ENCODE measurements at places on chromosomes 5 and 9.

GRCh38 chr5:163252950-163253349 lies 184.4 kb upstream of the CCNG1 start:
- no peak for DNase-seq

DNA sequence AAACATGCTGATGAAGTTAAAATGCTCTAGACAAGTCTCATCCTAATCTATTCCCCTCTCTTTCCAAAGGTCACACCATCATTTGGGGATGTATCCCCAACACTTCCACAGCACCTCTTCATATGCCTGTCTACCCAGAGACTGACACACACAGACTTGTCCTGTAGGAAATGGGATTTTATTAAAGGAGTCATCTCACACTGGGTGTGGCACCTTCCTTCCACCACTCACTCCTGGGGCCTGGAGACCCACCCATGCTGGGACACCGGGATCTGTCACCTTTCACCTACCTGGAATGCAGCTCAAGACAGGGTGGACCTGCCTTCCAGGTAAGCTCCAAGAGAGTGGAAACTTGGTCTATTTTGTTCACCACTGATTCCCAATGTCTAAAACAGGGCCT lies 99.4 kb upstream of the HAND1 start:
- no peak for DNase-seq

- DNase-seq = no peak
These were observed 157.1 kb downstream of the PARP8 start for GRCh38 chr5:50823568-50823967.

GRCh38 chr9:124216474-124217176 lies 41.1 kb upstream of the NEK6 start:
- no peak for DNase-seq

GRCh38 chr5:124050120-124050770 lies 538.3 kb downstream of the CSNK1G3 start:
- DNase-seq = no peak

- no peak for DNase-seq
These were observed 6.3 kb downstream of the PDCD1LG2 start for GRCh38 chr9:5516453-5517220.

- peak; percentile 9 for DNase-seq
These were observed 16.4 kb downstream of the TENT4A start for GRCh38 chr5:6729386-6730310.

- no peak for DNase-seq
These were observed 157.3 kb upstream of the DAPK1 start for GRCh38 chr9:87340391-87340790.

DNA sequence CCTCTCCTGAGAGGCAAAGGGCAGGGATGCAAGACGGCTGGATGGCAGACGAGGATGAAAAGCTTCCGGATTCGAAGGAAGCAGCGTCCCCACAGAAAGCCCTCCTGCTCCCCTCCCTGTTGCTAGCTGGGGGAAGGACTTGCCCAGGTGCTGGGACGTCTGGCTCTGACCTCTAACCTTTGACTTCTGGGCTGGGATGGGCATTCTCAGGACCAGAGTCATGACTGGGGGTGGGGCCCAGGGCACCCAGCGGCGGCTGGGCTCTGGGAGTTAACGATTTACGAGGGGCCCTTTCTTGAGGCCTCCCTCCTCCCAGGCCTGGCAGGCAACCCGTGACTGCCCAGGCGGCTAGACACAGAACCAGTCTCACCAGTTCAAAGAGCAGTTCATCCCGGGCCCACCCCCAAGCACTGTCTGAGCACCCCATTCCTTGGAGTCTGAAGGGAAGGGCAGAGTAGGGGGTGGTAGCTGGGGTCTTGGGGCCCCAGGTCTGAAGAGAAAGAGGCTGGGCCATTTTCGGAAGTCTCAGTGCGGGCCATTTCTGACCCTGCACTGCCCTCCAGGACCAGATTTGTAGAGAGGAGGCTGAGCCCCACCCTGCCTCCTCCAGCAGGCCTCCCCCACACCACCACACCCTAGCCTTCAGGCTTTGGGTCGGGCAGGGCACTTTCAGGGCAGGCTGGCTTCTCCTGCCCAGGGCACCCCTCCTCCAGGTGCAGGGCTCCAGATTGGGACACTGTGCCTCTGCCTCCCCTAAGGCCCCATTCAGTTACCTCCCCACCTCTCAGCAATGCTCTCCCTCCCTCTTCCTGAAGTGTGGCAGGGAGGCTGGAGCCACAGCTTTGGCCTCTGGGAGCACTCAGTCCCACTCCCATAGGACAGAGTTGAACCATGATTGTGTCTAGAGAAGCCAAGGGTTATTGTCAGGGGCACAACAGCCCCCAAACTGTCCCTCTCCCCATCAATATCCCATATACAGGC lies 5.0 kb upstream of the CXXC5 start:
- DNase-seq = no peak

DNA sequence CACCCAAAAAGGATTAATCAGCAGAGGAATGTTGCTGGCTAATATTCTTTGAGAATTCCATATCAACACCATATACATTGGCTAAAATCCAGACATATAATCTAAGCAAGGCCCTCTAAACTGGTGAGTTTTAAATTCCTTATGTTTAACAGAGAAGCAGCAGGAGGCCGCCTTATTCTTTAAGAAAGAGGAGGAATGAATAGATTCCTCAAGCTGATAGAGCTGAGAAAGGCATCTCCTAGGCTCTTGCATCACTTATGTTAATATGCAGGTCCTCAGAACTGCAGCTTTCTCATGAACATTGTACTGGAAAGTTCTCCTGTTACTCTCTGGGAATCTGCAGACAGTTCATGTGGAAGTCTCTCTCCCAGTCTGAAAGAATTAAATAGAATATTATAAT lies 20.1 kb upstream of the SMARCA2 start:
- DNase-seq = no peak

DNA sequence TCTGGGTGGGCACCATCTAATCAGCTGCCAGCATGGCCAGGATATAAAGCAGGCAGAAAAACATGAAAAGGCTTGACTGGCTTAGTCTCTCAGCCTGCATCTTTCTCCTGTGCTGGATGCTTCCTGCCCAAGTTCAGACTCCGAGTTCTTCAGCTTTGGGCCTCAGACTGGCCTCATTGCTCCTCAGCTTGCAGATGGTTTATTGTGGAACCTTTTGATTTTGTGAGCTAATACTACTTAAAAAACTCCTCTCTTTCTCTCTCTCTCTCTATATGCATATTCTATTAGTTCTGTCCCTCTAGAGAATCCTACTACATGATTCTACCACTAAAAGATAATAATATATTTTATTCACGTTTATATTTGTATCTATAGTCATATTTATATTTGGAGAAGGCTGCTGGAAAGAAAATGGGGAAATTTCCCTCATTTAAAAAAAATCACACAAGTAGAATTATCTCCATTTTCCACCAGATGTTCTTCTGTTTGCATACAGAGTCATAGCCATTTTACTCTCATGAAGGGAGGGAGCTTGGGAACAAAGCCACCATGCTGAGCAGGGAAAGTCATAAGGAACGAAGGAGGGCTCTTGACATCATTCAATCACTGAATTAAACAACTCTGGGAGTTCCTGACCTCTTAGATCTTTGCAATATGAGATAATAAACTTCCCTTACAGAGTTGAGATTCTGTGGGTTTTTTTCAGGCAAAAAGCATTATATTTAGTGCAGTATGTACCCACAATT lies 1137.4 kb upstream of the CDH18 start:
- no peak for DNase-seq

DNA sequence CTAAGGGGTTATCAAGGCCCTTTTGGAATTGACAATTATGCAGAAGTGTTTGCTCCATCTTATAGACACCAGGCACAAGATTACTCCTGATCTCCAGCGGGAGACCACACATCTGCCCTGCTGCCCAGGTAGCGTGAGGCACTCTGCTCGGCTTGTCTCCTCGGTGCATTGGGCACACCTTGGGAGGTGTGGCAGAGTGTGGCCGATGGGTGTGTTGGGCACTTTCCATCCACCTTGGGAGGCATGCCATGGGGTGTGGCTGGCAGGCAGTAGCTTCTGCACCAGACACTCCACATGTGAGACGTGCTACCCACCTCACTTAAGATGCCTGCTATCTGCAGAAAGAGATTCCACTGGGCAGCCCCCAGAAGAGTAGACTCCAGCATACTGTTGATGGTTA lies 54.1 kb downstream of the GADD45G start:
- DNase-seq = no peak

DNA sequence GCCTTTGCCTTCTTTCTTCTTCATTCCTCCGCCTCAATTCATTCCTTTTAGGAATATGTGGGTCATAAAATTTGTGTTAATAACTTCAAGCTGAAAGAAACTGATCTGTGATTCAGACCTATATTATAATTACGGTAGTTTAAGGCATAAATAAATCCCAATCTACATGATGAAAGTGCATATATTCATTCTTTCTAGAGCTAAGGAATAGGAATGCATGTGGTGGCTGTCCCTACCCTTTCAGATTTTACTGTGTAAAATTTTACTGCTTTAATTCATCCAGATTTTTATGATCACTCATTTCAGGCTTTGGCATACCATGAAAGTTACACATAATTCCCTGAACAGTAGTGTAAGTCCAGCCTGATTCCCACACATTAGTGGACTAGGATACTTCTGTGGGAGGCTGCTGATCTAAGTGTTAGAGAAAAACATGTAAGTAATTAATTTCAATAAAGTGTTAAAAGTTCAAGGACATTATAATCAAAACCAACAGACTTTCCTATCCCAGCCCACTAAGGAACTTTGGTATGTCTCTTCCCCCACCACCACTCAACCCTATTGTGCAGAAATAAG lies 83.1 kb downstream of the HINT1 start:
- DNase-seq = no peak

GRCh38 chr5:180332051-180332517 lies 21.1 kb downstream of the GFPT2 start:
- no peak for DNase-seq

- DNase-seq = peak; percentile 74
These were observed 2.5 kb upstream of the SEC16A start for GRCh38 chr9:136485049-136486045.

- DNase-seq = no peak
These were observed 33.5 kb upstream of the DMRT3 start for GRCh38 chr9:942805-943580.

DNA sequence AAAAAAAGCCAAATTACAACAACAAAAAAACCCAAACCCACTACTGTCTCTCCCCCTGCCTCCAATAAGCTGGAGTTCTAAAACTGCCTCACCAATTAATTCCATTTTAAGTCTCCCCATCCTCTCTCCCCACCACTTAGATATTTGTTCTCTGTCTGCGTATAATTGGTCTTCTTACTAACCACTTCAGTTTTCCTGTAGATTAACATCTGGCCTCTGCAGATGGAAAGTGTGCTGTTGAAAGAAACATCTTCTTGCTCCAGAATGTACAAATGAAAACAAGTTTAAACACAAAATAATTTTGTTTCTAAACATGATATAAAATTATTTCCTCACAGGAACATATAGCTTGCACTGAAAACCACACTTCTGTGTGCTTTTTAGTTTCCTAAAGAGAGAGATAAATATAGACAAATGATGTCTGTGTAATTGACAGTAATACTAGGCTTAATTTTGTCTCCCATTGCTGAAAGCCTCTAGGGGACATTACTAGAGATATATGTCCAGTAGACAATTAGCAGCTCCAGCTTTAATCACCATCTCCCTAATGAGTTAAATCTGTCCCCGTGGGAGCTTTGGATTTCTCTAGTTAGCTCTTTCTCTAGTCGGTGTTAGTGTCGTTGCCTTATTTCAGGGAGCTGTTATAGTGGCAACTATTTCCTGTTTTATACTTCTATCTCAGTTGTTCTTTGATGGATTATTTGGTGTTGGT lies 164.0 kb downstream of the ARHGAP26 start:
- no peak for DNase-seq

GRCh38 chr5:43371821-43372220 lies 40.4 kb downstream of the CCL28 start:
- DNase-seq = no peak

GRCh38 chr5:140408750-140409241 lies 7.2 kb downstream of the ANKHD1 start:
- no peak for DNase-seq

GRCh38 chr9:136004712-136005111 lies 43.5 kb upstream of the UBAC1 start:
- no peak for DNase-seq

GRCh38 chr5:677131-678101 lies 15.7 kb downstream of the TPPP start:
- DNase-seq = no peak

- no peak for DNase-seq
These were observed 34.3 kb downstream of the MTMR12 start for GRCh38 chr5:32278406-32278805.

DNA sequence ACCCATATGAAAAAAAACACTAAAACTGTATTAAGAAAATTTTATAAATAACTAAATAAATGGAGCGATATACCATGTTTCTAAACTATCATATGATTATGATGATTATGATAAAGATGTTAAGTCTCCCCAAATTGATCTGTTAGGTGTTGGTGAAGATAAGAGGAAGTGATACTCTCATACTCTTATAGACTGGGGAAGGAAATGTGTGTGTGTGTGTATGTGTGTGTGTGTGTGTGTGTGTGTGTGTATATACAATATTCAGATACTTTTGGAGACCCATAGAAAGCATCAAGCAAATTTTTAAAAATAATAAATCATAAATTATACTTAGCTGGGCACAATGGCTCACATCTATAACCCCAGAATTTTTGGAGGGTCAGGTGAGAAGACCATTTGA lies 62.9 kb downstream of the TMEM232 start:
- no peak for DNase-seq

DNA sequence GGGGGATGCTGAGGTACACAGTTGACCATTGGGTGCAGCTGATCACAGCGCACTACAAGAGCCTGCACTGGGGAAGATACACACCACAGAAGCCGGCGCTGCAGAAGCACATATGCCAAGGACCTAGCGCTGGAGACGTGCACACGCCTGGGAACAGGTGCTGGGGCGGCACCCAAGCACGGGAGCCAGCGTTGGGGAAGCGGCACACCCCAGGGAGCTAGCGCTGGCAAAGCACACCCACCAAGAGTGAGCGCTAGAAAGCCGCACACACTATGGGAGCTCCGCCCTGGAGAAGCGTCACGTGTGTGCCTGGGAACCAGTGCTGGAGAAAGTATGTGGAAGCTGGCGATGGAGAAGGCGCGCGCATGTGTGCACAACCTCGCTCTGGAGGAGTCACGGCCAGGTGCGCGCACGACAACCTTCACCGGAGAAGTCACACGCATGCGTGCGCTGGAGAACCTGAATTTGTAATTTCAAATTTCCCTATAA lies 4.5 kb downstream of the FANCC start:
- no peak for DNase-seq

DNA sequence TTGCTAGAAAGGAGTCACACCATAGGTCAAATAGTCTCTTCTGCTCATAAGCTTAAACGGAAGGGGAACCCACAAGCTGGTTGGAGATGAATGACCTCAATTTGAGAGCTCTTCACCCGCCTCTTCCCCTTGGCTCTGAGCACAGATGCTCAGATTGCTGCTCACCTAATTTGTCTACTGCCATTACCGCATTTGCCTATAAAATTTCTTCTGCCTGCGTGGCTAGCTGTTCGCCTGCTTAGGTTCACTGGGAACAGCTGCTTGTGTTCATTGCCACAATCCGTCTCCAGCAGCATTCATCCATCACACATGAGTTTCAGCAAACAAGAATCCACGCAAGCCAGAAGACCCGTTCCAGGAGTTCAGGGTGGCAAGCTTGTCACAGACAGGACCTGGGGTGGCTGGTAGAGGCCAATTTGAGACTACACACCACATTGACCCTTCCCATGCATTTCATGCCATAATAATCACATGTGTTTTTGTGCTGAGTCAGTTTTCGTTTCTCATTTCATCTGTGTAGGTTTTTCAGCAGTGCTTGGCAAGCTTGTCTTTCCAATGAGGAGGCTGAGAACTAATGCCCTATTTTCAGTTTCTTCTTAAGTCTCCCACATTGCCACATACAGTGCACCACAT lies 50.2 kb upstream of the DNAH5 start:
- DNase-seq = no peak

Data from tibial nerve (tissue), 4 donors.